ENCODE measurements at places on chromosomes 16 and 17.

DNA sequence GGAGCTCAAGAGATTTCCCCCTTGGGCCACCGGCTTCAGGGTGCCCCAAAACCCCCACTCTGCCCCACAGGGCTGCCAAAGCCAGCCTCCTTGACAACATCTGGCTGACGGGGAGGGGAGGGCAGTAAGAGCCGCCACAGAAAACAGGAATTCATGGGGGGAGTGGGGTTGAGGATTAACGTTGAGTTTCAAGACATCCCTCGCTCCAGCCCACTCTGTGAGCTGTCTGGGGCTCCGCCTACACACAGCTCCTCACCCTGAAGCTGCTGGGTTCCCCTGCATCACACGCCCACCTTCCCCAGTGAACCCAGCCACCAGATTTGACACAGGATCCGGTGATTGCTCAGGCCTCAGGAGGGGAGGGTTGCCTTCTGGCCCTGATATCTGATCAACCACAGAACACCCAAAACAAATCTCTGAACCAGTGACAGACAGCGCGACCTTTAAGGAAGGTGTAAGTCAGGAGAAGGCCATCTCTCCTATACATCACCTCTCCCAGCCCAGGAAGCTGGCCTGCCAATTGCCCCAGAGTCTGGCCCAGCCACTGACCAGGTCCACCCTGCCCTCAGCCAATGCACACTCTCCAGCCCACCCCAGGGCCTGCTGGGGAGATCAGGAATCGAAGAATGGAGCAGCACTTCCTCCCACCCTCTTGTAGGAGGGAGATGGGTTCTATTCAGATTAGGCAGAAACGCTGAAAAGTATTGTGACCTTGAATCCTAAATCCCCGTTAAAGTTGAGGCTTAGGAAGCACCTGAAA lies 132.1 kb downstream of the CLEC16A start:
- no peak for DNase-seq

DNA sequence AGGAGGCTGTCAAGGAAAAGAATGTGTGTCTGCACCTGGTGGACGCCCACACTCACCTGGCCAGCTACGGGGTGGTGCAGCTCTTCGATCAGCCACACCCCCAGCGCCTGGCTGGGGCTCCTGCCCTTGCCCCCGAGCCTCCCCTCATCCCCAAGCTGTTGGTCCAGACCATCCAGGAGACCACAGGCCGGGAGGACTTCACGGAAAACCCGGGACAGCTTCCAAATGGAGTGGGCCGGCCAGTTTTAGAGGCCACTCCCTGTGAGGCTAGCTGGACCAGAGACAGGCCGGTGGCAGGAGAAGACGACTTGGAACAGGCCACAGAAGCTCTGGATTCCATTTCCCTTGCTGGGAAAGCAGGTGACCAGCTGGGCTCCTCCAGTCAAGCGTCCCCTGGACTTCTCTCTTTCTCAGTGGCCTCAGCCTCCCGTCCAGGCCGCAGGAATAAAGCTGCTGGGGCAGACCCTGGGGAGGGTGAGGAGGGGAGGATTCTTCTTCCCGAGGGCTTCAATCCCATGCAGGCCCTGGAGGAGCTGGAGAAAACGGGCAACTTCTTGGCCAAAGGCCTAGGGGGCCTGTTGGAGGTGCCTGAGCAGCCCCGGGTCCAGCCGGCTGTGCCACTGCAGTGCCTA lies 2.2 kb downstream of the WDR81 start:
- no peak for DNase-seq

- no peak for DNase-seq
Observed at GRCh38 chr17:46866325-46866724, 14.9 kb downstream of the WNT9B start.

DNA sequence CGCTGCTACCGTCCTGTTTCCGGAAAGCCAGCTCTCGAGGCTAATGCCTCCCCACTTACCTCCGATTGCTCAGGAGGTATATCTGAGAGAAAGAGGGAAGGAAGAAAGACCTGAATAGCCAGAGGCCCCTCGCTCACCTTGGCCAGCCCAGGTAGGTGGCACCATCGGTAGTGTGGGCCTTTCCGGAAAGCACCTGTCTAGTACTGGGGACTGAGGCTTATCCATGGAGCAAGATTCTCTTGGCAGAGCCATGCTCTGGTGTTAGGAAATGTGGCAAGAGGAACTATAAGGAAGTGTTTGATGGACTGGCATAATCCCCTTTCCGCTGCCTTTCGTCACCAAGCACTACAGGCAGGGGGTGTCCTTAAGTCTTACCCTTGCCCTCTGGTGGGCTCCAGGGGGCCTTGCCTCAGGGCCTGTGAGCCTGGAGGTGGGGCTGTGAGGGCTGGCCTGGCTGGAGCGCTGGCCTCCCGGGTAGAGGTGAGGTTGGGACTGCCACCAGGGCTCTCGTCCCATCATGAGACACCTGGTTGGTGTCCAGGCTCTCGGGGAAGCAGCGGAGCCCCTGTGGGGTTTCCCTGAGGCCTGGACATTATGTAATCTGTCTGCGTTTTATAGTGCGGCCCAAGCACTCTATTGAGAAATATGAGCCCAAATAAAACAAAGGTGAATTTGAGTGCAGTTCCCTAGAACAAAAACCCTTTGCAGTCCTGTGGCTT lies 2.9 kb downstream of the CMIP start:
- no peak for DNase-seq

GRCh38 chr16:1615761-1616160 lies 3.6 kb downstream of the CRAMP1 start:
- peak; percentile 49 for DNase-seq

DNA sequence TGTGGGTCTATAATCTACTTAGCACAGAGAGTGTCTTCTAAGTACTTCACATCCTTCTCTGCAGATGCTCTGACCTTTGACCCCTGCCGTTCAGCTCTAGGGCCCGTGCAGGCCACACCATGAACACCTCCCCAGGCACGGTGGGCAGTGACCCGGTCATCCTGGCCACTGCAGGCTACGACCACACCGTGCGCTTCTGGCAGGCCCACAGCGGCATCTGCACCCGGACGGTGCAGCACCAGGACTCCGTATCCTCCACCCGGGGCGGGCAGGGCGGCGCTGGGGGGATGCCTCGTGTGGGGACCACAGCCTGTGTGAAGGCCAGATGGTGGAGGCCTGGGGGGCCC lies 686 bp downstream of the MLST8 start:
- DNase-seq, result no peak
